ENCODE measurements at places on chromosomes 1 and 21.

- DNase-seq = no peak
These were observed 5.2 kb downstream of the SELENON start for GRCh38 chr1:25804964-25805862.

DNA sequence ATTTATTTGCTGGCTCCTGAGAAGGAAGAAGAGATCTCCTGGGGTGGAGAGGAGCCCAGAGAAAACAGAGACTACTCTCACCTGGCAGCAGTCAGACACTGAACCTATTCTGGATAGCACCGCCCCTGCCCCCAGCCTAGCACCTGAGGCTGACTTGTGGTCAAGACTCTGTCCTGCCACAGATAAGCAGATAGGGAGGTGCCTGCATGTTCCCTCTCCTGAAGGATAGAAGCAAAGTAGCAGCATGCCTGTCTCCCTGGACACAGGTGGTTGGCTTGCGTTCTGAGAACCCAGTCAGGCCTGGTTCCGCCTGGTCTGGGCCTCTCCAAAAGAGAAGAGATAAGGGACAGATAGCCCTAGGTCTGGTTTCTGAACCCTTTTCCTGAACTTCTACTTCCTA lies 1.3 kb upstream of the EFNA3 start:
- DNase-seq = no peak

GRCh38 chr1:78884685-78885452 lies 121.7 kb downstream of the ADGRL4 start:
- DNase-seq = peak; percentile 22

GRCh38 chr1:159548126-159548525 lies 12.3 kb upstream of the OR10J5 start:
- no peak for DNase-seq

GRCh38 chr1:38570657-38570975 lies 289.0 kb downstream of the RRAGC start:
- no peak for DNase-seq

Measured in retina (tissue), 1 donor.